ENCODE measurements at places on chromosomes 3 and 15.
A peak's percentile ranks its signal among the peaks of the same experiment; 100 is the strongest.

DNA sequence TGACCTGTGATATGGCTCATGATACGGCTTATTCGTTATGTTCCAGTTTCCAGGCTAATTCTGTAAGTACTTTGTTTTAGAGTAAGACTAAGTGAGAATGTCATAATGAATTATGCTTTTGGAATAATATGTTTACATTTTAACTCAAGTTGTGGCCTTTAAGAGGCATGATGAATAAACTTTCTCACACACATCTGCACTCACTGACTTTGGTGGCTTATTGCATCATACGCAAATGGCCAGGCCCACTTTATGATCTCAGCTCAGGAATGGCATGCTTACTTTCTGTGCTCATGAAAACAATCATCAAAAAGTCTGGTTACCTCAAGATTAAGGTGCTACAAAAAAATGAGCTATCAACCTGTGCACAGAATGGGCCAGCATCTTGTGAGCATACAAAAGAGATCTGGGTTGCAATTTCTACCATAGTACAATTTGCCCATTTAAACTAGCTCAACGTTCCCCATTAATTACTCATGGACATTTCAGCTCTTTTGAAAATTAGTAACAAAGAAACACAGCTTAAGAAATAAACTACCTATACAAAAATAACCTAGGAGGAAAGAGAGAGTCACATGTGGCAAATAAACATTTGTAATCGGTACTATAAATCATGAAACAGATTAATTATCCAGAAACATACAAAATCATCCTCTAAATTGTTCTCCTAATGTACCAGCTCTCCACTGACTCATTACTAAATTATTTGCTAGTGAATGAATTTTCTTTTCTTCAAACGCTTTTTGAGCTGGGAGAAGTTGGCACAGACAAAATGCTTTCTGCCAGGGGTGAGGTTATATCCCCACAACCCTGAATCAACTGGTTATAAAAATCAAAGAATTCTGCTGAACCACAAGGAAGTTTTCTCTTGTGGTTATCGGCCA lies 439.0 kb upstream of the ADAMTS9 start:
- DNase-seq, result no peak

DNA sequence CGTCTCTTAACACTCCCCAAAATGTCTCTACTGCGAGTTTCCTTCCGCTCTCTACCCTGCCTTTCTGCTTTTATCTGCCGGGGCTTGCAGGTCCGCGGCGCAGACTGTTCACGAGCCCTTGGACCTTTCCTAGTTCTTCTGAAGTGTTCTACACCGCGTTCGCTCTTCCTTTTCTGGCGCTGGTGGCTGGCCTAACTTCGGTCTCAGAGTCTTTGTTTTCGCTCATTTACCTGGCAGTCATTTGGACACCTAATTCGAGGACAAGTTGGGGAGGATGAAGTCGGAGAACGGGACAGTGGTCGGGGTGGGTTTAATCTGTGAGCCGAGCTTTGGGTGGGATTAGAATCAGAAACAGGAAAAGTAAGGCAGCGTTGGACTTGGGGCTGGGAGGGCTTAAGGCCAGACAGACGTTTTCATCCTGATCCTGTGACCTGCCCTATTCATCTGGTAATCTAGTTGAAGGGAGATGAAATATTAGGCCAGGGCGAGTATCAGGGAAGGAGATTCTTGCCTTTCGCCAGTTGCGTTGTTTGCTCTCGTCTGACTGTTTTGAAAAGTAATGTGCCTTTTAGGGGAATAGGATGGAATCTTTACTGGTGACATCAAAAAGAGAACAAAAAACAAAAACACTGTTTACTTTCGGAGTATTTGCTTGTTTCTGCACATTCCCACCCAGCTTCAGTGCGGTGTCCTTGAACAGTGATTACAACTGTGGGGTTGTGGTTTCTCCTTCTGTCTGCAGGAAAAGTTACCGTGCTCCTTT lies 1.8 kb downstream of the DIPK2A start:
- peak; percentile 50 for DNase-seq

GRCh38 chr15:68592544-68592943 lies 13.8 kb downstream of the CORO2B start:
- no peak for DNase-seq

DNA sequence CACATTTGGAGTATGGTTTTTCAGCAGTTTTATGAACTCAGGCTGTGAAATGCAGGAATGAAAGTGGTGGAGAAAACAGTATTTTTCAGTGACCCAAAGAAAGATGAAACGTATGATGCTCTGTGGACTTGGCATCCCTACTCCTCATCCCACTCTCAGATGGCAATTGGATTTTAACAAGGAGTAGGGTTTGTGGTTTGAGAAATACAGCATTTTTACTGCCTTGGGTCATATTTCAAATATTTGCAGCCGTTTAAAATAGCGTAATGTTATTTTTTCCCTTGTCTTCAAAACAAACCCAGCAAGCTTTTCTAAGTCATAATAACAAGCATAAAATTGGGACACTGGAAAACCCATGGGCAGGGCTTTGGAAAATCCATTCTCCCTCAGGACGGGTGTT lies 117.2 kb upstream of the LRIG1 start:
- DNase-seq, result no peak

- DNase-seq, result no peak
Observed at GRCh38 chr15:49521802-49522201, 98.8 kb downstream of the FGF7 start.

Data from T-helper 22 cell (primary cell).